ENCODE measurements at places on chromosomes 5 and 9. TPM values are rescaled to one million over a fixed set of nuclear protein-coding genes. Genes with fewer than 3 reads are reported as not detected.

FOXD4L3 gene
- not detected for total RNA-seq

EQTN gene
- total RNA-seq: 0.98 TPM

SURF6 gene
- 29.0 TPM for total RNA-seq

SH2D3C gene
- 15.4 TPM for total RNA-seq

NEUROG1 gene
- not detected for total RNA-seq

SHOC1 gene
- not detected for total RNA-seq

MARCOL gene
- not detected for total RNA-seq

GPR150 gene
- not detected for total RNA-seq

MYMK gene
- total RNA-seq: not detected

PDZD2 gene
- 16.8 TPM for total RNA-seq

GRIN3A gene
- 0.15 TPM for total RNA-seq

ACTBL2 gene
- not detected for total RNA-seq

LOX gene
- total RNA-seq: 162 TPM

PLAC8L1 gene
- not detected for total RNA-seq

- H3K36me3 ChIP-seq: no peaks in the 10 kb centered on the region
- H3K4me1 ChIP-seq: no peaks in the 10 kb centered on the region
- no peak overlapping the region for H3K27ac ChIP-seq
- no peaks in the 10 kb centered on the region for H3K27me3 ChIP-seq
Measured at GRCh38 chr9:126395439-126396212, 69.0 kb downstream of the MVB12B start.

GRCh38 chr5:160523502-160524163 is 102.0 kb downstream of the PTTG1 start:
- no peaks in the 10 kb centered on the region for H3K36me3 ChIP-seq
- DNase-seq: no peak

DNA sequence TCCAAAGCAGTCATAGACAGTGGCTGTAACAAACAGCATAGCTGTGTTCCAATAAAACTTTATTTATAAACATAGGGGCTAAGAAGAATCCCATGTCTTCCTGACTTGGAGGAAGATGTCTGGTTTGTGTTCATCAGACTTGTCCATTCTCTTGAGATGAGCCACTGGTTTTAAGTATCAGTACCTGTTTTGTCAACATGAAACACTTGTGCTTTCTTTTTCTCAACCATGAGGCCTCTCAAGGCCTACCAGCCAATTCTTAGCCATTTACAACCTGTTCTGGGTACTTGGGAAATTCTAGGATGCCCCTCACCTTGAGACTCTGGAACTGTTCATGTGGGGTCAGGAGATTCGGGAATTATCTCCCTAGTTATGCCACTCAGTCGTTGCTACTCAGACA is 154.3 kb upstream of the PPP1R2B start:
- H3K27ac ChIP-seq: no peak overlapping the region
- H3K4me1 ChIP-seq: no peaks in the 10 kb centered on the region
- no peaks in the 10 kb centered on the region for H3K27me3 ChIP-seq
- H3K36me3 ChIP-seq: no peaks in the 10 kb centered on the region
- DNase-seq: no peak

DNA sequence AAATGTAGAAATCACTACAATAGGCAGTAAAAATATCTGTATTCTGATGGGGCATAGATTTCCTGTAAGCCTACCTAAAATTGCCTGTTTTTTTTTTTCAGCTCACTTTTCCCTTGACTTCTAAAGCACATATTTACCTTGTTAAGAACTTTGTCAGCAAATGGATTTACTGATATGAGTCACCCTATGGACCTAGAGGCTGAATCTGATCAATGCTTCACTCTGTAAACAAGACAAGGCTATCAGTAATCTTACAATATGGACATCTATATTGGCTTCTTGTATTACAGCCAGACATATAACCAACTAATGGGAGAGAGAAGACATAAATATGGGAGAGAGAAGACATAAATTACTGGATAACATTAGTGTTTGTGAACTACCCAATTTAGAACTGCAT is 792.7 kb upstream of the CHD1 start:
- no peaks in the 10 kb centered on the region for H3K36me3 ChIP-seq
- H3K4me3 ChIP-seq: no peak overlapping the region
- H3K27ac ChIP-seq: no peak overlapping the region
- no peaks in the 10 kb centered on the region for H3K27me3 ChIP-seq

DNA sequence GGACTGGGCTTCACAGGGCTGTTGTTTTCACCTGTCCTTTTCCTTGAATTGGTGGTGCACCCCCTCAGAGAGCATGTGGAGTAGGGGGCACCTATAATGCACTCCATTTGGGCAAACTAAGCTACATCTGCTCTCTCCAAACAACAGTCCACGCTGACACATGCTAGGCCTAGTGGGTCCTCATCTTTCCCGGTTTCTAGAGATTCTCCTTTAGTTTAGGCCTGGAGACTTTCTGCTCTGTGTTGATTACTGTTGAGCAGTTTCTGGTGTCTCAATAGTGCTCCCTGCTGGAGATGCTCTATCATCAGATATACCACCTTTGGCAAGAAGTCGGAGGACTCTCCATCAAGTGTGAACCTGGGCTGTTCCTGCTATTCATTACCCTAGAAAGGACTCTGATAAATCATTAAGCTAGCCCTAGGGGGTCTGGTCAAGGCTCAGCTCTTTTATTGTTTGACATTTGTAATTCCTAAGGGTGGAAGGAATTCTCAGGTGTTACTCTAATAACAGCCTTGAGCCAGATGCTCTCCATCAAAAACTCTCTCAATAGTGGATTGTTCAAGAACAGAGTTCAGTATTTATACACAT is 64.0 kb upstream of the FYB1 start:
- H3K27me3 ChIP-seq: no peaks in the 10 kb centered on the region
- no peak overlapping the region for H3K27ac ChIP-seq
- no peak overlapping the region for H3K4me3 ChIP-seq

DNA sequence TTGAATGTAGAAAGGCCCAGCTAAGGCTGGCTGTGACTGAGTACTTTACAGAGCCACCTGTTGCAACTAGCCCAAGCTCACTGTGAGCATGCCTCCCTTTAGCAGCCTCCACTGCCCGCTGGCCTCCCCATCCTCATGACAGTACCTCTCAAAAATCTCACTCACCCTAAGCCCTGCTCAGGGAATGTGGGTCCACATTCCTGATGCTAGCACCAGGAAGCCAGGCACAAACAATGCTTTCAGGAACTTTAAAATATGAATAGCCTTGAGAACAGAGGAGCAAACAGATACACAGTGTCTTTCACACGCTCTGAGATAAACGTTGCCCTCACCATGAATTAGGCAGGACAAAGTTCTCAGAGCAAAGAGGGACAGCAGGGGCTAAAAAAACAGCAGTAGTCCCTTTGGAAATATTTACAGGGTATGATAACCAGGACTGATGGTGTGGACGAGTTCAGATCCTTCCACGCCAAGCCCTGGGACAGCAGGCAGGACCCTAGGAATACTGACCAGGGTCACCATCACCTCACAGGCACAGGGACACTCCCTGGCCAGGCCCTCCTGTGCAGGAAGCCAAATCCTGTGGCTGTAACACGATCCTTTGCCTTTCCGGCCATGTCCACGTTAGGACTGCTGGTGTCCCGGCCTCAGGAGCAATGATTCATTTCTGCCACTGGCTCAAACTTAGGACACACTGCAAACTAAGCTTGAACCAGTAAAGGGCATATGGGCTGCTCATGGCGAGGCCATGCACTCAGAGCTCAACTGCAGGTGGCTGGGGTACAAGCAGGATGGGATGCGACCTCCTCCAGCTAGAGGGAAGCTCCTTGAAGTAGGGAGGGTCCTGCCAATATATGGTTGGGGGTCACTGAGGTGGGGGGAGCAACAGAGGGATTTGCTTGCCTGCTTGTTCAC is 9.6 kb downstream of the ACSL6 start:
- H3K27ac ChIP-seq: no peak overlapping the region
- no peak for DNase-seq
- no peaks in the 10 kb centered on the region for H3K4me1 ChIP-seq
- no peak overlapping the region for H3K4me3 ChIP-seq

DNA sequence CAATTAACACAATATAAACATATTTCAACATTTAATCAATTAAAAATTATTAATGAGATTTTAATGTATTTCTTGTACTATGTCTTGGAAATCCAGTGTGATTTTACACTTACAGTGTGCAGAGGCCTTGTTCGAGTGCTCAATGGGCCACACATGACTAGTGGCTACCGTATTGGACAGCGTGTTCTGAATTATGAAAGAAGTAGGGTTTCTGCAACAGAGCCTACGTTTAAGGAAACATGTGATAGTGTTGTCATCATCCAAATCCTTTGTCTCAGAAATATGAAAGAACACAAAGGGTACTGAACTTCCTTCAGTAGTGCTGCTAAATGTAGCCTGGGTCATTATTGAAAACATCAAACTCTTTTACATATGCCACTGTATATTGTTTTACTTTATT is 29.5 kb downstream of the NPR3 start:
- H3K36me3 ChIP-seq: no peaks in the 10 kb centered on the region
- H3K4me3 ChIP-seq: no peak overlapping the region
- H3K27me3 ChIP-seq: no peaks in the 10 kb centered on the region
- no peak overlapping the region for H3K27ac ChIP-seq
- no peak for DNase-seq

- no peaks in the 10 kb centered on the region for H3K4me1 ChIP-seq
- H3K27ac ChIP-seq: no peak overlapping the region
Measured at GRCh38 chr9:7119612-7120011, 361.8 kb downstream of the KDM4C start.

GRCh38 chr9:124456341-124457078 is 6.3 kb downstream of the ADGRD2 start:
- H3K27ac ChIP-seq: no peak overlapping the region
- H3K36me3 ChIP-seq: no peaks in the 10 kb centered on the region
- peak; percentile 20 for DNase-seq
- no peak overlapping the region for H3K4me3 ChIP-seq
- H3K4me1 ChIP-seq: no peaks in the 10 kb centered on the region
- peaks cover 30% of the 10 kb centered on the region for H3K27me3 ChIP-seq

DNA sequence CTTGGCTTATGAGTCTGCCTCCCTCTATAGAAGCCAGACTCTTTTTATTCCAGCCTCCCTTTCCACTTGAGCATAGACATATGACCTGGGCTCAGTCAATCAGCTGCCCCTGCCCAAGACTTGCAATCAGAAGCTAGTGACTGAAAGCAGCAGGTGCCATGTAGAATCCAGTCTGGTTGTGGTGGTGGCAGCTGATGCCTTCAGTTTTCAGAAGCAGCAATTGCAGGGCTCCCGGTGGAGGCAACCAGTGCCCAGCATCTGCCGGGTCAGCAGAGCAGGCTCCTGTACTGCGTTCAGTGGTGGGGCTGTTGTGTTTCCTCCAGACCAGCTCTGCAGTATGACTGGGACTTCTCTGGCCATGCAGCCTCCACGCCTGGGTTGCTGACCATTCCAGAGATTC is 53.9 kb upstream of the PALM2AKAP2 start:
- H3K36me3 ChIP-seq: no peaks in the 10 kb centered on the region
- no peak for DNase-seq
- no peak overlapping the region for H3K4me3 ChIP-seq

DNA sequence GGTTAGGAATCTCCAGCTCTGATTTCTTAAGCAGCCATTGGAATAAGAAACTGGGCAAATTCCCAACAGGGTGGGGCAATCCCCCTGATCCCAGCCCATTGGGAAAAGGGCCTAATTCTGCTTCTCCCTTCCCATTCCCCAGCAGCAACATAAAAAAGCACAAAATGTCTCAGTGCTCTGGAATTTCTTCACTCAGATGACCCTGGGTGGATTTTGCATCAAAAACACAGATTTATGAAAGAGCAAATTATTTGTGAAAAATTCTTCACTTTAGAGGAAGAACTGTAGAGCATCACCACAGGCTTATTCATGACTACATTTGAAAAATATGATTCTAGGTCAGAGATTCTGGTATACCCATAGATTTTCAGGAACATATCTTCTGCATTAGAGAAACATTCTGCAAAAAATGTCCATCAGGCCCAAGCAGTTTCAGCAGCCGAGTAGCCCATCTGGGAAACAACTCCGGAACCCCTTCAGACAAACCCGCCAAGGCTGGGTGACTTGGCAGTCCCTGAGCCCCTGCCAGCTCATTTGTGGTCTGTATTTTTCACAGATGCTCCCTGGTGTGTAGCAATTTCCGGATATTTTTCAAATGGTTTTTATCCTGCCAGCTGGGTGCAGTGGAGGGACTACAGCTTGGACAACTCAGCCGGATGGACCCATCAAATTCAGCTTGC is 102.1 kb upstream of the RANBP3L start:
- no peak for DNase-seq
- H3K27ac ChIP-seq: no peak overlapping the region
- no peaks in the 10 kb centered on the region for H3K4me1 ChIP-seq
- H3K36me3 ChIP-seq: no peaks in the 10 kb centered on the region
- H3K4me3 ChIP-seq: no peak overlapping the region

DNA sequence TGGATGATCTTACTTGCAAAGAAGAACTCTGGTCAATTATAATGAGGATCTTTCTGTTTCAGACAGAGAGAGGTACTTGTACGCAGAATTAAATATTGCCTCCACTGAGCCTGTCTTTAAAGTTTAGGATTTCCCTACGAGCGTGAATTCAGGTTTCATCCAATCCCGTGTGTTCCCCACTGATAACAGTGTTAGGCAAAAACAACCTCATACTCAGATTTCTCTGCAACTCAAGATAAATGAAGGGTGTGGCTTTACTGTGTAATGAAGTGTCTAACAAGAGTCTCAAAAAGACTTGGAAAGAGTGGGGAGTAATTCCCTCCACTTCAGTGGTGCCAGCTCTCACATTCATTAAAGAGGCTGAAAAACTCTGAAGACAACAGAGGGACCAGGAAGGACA is 53.2 kb upstream of the ACO1 start:
- H3K27ac ChIP-seq: no peak overlapping the region
- H3K27me3 ChIP-seq: no peaks in the 10 kb centered on the region
- H3K4me3 ChIP-seq: no peak overlapping the region
- H3K36me3 ChIP-seq: no peaks in the 10 kb centered on the region
- no peak for DNase-seq

DNA sequence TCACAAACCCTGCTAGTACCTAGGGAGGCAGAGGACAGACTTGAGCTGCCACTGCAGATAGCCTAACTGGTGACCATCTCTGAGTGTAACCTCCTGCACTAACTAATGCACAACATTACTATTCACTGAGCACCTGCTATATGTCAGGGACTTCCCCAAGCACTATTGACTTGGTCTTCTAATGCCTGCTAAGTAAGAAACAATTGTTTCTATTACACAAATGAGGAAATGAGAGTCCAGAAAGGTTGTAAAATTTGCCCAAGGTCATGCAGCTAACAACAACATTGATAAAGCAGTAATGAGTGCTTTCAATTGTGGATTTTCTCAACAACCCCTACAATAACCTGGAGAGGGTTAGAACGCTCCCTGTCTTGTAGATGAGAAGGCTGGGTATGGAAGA is 183.7 kb downstream of the ZNF462 start:
- no peak overlapping the region for H3K4me3 ChIP-seq
- DNase-seq: no peak
- no peaks in the 10 kb centered on the region for H3K27me3 ChIP-seq
- no peak overlapping the region for H3K27ac ChIP-seq

- H3K27me3 ChIP-seq: no peaks in the 10 kb centered on the region
- no peak for DNase-seq
- no peak overlapping the region for H3K4me3 ChIP-seq
- no peaks in the 10 kb centered on the region for H3K36me3 ChIP-seq
Measured at GRCh38 chr9:81028504-81028903, 660.8 kb downstream of the TLE1 start.

GRCh38 chr5:103498800-103499551 is 63.6 kb downstream of the NUDT12 start:
- no peak overlapping the region for H3K4me3 ChIP-seq
- DNase-seq: no peak
- H3K36me3 ChIP-seq: no peaks in the 10 kb centered on the region
- no peak overlapping the region for H3K27ac ChIP-seq
- no peaks in the 10 kb centered on the region for H3K27me3 ChIP-seq
